Activated naive CD4-positive, alpha-beta T cell (primary cell): ENCODE measurements at places on chromosomes 3 and 15.

DNA sequence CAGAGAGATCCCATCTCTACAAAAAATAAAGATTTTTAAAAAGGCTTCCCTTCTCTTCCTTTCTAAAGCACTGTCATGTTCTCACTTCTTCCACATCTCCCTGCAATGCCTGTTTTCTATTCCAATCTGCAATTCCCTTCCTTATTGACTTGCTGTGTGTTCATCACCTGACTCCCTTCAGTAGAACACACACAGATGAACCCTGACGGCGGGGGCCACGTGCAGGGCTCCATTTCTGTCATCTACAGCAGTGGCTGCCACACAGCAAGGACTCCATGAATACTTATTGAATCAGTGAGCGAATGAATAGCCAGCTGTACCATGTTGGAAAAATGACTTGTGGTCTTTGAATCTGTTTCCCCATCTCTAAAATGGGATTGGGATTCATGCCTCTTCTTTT, 26.1 kb downstream of the BHLHE40 start:
- DNase-seq = no peak

GRCh38 chr3:122598151-122598550, 20.7 kb downstream of the PARP15 start:
- DNase-seq = no peak

DNA sequence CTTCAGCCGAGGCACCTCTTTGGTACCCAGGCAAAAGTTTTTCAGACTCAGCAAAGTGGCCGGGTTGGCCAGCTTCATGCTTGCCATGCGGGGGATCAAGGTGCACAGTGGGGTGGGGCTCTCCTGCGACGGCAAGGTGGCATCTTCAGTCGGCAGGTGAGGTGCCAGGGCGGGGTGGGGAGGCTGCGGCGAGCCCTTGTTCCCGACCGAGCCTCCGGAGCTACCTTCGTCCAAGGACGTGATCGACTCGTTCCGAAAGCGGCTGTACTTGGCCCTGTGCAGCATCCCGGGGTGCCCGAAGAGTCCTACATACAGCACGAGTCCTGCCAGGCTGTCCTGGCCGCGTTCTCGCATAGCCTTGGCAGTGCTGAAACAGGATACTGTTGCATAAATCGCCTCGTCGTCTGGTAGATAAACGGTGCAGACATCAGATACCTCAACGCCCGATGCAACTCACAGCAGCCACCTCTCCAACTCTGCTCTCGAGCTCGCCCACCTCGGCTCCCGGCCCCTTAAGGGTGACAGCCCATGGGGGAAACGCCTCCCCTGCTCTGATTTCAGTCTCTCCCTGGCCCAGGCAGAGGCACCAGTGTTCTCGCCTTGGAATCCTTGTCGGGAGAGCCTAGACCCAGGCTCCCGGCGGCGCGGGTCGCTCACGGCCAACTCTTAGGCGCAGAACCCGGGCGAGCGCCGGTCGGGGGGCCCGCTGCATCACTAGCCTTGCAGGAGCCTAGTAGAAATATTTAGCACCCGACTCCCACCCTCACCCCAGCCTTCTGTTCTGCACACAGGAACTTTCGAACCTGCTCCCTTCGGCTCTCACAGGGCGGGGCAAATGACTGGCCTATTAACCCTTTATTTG, 826 bp downstream of the SHC4 start:
- no peak for DNase-seq

GRCh38 chr15:74390647-74391288, 23.3 kb upstream of the CYP11A1 start:
- no peak for DNase-seq

- DNase-seq = no peak
Measured at GRCh38 chr3:71031914-71032521, 551.5 kb downstream of the FOXP1 start.

GRCh38 chr3:136142592-136142991, 53.5 kb downstream of the MSL2 start:
- no peak for DNase-seq

- no peak for DNase-seq
Measured at GRCh38 chr3:64167868-64168267, 57.4 kb downstream of the PRICKLE2 start.

DNA sequence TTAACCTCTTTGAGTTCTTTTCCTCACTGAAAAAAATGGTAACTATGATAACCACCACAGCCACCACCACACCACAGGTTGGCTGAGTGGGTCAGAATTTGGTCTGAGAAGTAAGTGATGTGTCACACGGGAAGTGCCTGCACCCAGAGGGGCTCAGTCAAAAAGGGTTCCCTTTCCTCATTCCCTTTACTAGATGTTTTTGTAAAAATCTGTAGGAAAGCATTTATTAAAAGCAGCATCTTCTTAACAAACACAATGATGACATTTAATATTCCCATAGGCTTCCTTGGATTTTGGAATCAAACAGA, 23.2 kb downstream of the CFAP92 start:
- DNase-seq = no peak

GRCh38 chr3:14837878-14838258, 19.1 kb downstream of the FGD5 start:
- DNase-seq = no peak
